MV-4-11 (cell line): ENCODE measurements at places on chromosomes 2 and 18.

- no peak for DNase-seq
Observed at GRCh38 chr18:29879763-29880162, 1162.8 kb downstream of the DSC3 start.

GRCh38 chr2:203994735-203995134 is 58.2 kb downstream of the ICOS start:
- DNase-seq = no peak

GRCh38 chr2:210844016-210844415 is 287.6 kb downstream of the CPS1 start:
- no peak for DNase-seq

DNA sequence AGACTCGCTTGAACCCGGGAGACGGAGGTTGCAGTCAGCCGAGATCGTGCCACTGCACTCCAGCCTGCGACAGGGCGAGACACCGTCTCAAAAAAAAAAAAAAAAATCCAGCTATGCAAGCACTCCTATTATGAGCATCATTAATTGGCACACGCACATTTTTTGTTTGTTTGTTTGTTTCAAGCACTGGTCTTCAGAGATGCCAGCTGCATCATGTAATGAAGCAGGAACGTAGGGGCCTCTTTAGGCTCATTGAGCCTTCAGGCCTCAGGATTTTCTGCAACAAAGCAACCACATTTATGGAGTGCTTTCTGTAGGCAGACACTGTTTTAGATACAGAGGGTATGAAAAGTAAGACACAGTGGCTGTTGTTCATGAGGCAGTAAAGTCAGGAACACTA is 585.8 kb downstream of the CNTNAP5 start:
- DNase-seq = no peak

DNA sequence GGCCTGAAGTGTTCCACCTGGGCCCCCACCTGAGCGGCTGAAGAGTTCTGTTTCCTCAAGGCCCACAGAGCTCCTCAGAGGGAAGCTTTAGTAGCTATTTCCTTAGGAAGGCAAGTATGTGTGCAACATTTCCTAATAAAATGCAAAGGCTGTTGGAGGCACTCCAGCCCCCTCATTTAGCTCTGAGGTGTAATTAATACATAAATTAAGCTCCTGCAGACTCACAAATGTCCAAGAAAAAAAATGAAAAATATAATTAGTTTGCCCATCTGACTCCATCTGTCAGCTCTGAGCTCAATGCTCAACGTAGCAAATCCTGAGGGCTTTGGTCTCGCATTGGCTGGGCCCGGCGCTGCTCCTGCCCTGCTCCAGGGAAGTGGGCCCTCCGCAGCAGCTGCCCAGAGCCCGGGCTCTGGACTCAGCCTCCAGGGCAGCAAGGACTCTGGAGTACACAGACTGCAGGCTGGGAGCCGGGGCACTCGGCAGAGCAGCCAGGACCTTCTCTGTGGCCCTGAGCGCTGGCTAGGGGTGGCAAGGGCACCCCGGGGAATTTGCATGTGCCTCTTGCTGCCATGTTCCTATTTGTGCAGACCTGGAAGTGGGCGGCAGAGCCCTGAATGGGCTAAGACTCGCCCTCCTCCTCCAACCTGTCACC is 23.4 kb upstream of the C1QL2 start:
- no peak for DNase-seq
